Globus pallidus (tissue), 1 donor: ENCODE measurements at places on chromosomes 2 and 18.

DNA sequence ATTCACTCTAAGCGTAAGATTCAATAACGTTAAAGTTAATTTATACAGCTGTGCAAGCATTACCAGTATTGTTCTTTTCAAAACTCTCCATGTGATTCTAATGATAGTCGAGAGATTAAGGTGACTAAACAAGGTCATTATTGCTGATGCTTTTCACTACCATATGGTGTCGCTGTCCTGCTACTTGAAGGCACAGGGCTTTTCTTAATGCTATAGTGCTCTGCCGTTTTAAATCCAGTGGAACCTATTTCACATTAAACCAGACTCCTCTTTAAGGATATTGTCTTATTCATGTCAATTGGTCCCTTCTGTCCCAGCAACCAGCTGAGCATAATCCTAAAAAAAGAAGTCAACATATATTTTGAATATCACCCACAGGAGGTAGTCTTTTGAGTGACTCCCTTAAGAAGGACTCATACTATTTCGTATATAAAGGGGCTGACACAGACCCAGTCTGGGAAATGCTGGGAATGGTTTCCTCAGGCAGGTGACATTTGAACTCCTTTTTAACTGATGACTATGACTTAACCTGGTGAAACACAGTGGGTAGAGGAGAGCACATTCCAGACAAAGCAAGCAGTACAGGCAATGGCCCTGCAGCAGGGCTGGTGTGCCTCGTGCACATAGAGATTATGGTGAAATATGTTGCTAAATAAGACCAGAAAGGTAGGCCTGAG lies 53.9 kb upstream of the CYTIP start:
- DNase-seq: peak; percentile 26

DNA sequence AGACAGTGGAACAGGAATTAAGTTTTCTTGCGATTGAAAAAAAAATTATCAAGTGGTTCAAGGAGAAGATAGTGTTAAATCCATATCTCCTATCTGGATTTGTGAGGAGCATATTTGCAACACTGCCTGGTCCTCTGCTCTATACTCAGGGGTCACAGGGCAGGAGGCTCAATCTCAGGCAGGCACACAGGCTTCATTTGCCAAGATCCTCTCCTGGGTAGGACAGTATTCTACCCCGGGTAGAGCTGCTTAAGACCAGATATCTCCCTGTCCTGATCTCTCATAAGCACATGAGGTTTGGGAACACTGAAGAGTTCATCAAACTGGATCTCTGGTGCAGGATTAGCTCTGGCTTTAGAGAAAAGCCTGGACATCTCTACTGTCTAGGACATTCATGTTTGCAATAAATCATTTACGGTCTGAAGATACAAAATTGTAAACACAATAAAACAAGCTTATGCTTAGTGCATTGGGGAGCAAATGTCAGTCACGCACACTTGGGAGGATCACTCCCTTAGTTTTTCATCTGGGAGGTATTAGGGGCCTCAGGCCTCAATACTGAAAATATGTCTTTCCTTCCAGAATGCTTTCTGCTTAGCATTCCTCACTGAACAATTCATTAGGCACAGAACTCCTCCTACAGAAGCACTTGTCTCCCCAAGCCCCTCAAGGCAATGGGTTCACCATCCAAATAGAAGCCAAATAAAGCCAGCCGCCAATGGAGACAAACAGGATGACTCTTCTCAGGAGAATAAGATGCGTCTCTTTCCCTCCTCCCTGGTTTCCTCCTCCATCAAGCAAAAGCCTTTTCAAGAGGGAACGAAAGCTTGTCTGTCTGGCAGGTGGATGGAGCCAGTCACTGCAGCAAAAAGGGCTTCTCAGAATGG lies 34.1 kb upstream of the LCLAT1 start:
- DNase-seq: no peak

DNA sequence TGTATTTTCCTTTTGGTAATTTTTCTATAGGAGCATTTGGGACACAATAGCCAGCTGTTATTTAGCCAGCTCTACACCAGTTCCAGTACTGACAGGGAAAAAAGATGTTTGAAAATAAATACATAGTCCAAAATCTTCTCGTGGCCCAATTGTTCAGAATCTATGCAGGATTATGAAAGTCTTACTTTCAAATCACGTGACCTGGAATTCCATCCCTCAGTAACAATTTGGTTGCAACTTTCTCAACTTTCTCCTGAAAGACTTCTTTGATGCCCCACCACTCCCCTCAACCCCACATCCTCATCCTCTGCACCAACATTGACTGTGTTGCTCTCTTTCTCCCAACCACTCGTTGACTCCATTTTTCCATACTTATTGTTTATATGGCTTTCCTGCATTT lies 539.0 kb downstream of the LRP1B start:
- no peak for DNase-seq

DNA sequence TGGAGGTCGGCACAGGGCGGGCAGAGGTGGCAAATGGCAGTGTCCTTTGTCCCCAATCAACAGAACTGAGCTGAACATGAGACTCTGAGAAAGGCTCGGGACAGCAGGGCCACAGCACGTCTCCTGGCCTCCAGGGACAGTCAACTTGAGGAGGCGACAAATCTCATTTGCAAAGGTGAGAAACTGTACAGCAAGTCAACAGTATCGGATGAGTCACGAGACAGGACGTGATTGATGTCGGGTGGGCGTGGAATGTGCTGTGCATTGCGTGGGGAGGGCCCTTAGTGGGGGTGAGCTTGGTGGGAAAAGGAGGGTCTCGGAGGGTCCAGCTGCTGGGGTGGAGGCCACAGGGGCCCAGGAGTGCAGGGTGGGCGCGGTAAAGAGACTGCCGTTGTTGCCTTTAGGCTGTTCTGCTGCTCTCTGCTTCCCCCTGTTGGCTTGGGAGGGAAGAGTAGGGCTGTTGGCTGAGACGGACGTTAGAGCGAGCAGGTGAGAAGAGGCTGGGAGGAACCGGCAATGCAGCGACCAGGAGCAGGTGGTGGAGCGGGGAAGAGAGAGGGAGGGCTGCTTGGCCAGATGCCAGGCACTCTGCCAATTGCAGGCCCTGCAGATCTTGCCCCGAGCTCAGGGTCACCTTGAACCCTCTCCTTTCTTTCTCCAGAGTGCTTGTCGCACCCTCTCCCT lies 164.3 kb downstream of the BCL2 start:
- DNase-seq: peak; percentile 57

DNA sequence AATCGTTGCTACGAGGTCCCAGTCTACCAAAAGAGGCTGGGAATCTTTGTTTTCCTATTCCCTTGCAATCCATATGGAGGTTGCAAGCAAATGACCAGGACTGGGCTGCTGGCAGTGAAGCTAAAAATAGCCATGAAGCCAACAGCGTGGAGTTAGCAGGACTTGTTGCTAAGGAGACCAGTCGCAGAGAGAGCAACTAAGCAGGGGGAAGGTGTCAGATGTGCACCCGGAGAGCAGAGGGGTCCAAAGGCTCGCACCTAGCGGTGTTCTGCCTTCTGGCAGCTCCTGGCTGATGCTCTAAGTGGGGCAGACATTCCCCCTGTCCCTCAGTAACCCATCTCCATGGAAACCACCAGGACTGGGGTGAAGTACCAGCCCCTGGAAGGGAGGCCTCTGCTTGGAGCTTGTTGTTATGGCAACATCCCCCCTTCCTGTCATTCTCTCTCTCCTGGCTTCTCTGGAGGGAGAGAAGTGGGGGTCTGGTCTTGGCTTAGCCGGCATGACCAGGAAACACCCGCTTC lies 84.6 kb downstream of the DNMT3A start:
- DNase-seq: no peak

- DNase-seq: no peak
Observed at GRCh38 chr2:200765995-200766660, 45.6 kb upstream of the BZW1 start.

DNA sequence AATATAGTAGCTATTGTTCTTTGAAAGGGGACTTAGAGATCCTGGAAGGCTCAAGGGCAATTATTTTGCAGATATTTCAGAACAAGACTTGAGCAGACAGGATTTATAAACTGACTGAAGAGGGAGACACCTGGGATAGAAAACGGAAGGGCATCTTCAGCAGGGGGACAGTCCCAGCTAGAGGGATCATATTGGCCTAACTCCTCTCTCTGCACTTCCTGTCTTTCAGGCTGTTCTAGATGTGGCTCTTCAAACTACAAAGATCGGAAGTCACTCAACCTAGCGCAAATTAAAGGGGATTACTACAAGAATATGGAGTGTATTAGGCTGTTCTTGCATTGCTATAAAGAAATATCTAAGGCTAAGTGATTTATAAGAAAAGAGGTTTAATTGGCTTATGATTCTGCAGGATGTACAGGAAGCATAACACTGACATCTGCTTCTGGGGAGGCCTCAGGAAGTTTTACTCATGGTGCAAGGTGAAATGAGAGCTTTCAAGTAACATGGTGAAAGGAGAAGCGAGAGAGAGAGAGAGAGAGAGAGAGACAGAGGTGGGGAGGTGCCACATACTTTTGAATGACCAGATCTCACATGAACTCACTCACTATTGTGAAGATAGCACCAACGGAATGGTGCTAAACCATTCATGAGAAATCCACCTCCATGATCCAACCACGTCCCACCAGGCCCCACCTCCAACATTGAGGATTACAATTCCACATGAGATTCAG lies 5.3 kb upstream of the CTIF start:
- DNase-seq: no peak

GRCh38 chr2:44877417-44877816 lies 64.1 kb upstream of the SIX3 start:
- no peak for DNase-seq

DNA sequence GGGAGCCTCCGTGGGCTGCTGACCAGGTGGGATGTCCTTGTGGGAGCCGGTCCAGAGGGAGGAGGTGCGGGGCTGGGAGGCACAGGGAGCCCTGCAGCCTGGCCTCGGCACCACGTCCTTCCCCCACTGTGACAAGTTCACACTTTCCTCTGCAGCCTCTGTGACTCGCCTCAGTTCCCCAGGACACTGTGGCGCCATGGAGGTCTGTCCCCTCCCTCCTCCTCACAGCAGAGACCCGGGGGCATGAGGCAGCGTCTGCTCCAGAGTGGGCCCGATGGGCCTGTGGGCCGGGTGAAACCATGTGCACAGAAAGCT lies 27.3 kb upstream of the KCNG2 start:
- no peak for DNase-seq

DNA sequence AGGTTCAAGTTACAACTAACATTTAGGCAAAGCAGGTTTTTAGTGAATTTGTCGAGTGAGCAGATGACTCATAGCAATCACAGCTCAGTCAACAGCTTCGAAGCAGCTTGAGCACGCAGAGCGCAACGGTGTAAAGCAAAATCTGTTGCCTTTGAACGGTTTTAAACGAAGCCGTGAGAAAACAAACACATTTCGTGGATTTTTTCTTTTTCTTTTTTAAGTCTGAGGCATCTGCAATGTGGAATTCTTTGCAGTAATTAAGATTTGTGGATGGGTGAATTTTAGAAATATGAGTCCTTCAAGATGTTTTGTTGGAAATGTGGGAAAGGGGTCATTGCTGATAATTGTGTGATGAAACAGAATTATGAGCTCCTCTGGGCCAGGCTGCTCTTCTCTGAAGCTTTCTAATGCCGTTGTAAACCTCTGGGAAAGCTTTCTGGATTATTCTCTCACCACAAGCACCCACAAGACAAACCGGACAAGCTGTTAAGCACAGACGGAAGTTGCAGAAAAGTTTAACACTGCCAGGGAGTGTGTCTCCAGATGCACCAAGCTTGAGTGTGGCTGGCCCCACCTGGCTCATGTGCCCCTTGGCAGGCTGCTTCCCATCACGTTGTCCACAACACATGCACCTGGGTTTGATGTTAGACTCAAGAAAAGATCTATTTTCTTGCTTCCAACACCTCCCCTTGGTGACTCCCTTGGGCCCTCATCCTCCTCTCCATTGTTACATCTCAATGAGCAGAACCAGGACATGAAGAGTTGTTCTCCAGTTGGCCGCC lies 224.7 kb downstream of the ACKR3 start:
- no peak for DNase-seq

- DNase-seq: no peak
Observed at GRCh38 chr2:240459401-240460252, 24.2 kb downstream of the GPC1 start.

DNA sequence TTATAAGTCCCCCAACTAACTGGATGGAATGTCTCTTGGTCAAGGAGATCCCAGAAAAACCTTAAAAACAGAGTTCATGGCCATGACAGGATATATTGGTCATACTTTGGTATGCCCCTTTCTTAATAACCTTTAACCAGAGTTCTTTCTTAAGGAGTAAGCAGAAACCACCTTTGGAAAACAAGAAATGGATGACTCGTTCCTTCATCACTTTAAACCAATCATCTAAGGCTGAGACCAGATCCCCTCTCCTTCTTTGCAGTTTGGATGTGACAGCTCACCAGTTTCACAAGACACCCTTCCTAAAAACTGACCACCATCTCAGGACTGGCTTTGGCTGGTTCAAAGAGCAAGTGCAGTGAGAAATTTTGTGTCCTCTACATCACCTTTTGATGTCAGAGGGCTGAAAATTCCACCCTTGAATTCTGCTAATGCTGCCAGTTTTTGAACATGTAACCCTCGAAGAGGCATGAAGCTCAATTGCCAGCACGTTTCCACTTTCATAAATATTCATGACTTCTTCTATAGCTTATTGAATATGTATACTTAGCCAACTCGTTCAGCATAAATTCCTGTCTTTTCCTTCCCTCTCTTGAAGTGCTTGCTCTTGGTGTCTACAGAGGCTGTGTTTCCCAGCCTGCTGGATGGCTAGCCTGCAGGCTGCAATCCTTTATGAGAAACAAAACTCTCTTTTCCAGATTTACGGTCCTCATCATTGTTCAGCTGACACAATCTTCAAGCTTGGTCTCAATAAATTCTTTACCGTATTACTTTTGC lies 1323.5 kb upstream of the TMEFF2 start:
- no peak for DNase-seq

DNA sequence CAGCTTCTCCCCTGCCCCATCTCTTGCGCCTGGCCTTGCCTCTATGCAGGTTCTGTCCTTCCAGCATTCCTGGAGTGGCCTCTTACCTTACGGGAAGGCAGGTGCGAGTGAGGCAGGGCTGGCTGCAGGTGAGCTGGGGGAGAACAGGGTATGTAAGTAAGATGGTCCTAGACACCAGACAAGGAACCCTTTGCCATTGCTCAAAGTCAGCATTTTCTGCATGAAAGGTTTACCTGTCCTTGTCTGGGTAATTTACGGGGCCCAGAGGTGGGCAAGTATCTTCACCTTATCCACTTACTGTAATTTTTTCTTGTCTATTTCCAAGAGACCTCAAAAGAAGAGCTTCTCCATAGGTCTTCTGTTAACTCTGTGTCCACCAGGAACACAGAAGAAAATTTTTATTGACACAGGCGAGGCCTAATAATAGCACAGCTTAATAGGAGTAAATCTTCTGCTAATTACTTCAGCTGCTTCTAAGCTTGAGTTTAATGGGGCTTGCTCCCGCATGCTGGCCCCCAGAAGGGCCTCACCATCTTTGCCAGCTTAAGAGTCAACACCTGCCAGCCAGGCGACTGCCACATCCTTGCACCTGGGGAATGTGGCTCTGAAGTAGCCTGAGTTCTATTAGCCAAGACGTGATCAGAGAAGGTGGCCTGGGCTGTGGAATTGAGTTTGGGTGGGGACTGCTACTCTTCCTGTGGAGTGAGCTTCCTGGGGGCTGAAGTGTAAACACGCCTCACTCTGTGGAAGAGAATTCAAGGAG lies 27.1 kb downstream of the PCARE start:
- DNase-seq: no peak
